ENCODE measurements at places on chromosomes 3 and 15. TPM values are rescaled to one million over a fixed set of nuclear protein-coding genes. Genes with fewer than 3 reads are reported as not detected.

MUC20 gene
- 18.1 TPM for polyA plus RNA-seq

CA12 gene
- 123 TPM for polyA plus RNA-seq

PBRM1 gene
- 66.9 TPM for polyA plus RNA-seq

C3orf20 gene
- polyA plus RNA-seq, result 0.20 TPM

MST1R gene
- polyA plus RNA-seq, result 1.2 TPM

HERC2 gene
- polyA plus RNA-seq, result 41.3 TPM

AGBL1 gene
- polyA plus RNA-seq, result 0.09 TPM

PLSCR5 gene
- polyA plus RNA-seq, result not detected

GOLGA8J gene
- 1.2 TPM for polyA plus RNA-seq

BCHE gene
- 47.1 TPM for polyA plus RNA-seq

FSIP1 gene
- 0.26 TPM for polyA plus RNA-seq

REC114 gene
- polyA plus RNA-seq, result not detected

TGM5 gene
- not detected for polyA plus RNA-seq

HRG gene
- 1.8 TPM for polyA plus RNA-seq

FRMD5 gene
- polyA plus RNA-seq, result 1.4 TPM

IL16 gene
- polyA plus RNA-seq, result 7.1 TPM

EDEM1 gene
- 21.2 TPM for polyA plus RNA-seq
